Stimulated activated CD8-positive, alpha-beta memory T cell treated with anti-CD3 and anti-CD28 coated beads, Interleukin-7, amount 100 ng/mL, for 1 hour (primary cell): ENCODE measurements at places on chromosomes 4 and X.

DNA sequence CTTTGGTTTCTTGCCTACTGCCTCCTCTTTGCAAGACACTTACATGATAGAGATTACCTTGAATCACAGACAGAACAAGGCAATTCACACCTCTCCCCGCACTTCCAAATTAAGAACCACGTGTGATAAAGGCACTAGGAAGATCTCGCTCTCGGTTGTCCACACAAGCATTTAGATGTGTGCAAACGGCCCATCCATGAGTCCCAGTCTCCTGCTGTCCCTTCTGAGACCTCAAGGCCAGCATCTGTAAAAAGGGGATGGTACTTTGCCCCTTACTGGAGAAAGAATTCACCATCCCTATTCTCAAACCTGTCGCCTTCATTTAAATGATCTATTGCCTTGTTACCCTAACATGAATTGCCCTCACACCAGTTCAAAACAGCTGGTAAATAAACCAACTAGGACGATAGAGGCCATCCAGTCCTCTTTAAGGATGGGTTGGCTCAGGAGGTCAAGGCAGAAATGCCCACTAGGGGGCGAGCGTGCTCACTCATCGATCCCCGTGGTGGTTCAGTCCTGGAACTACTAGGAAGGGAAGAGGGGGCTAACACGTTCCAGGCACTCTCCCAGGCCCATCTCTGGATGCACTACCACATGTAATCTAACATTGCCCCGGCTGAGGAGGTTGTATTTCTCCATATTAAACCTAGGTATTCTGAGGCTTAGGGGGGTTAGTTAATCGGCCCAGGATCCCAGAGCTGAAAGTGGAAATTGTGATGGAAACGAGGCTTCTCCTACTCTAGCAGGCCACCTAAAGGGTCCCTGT, 95.8 kb downstream of the DHX15 start:
- no peak for DNase-seq

GRCh38 chr4:102817613-102818268, 9.6 kb downstream of the UBE2D3 start:
- DNase-seq = no peak

DNA sequence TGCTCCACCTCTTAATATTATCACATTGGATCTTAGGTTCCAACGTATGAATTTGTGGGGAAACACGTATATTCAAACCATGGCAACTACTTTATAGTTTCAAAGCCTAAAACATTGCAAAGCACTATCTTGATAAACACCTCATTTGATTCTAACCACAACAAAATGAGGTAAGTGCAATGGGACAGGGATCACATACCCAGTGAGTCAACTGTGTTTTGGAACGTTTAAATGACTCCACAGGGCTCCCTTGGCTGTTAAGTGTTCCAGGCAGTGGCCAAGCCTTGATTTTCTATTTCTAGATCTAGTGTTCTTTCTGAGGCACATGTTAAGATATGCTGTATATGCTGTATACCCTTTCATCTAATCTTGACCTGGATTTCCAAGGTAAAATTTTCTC, 54.5 kb upstream of the C1QTNF7 start:
- no peak for DNase-seq

- no peak for DNase-seq
Observed at GRCh38 chr4:128832243-128832625, 22.7 kb downstream of the JADE1 start.

DNA sequence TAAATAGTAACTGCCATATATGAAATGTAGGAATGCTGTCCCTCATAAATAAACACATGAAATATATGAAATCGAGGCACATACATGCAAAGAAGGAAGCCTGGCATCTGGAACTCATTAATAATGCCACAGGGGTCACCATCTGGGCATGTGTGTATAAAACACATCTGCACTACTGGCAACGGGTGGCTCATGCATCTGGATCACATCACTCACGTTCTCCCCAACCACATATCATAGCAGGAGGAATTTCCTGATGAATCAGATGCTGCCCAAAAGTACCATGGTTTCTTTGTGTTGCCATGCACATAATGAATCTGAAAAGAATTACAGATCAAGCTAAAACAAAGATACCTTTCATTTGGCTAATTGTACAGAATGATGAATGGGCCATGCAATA, 28.6 kb downstream of the RNF175 start:
- DNase-seq = no peak

- DNase-seq = no peak
Observed at GRCh38 chr4:139540632-139541031, 15.4 kb downstream of the SETD7 start.

GRCh38 chrX:121853762-121854613, 806.6 kb downstream of the GLUD2 start:
- DNase-seq = no peak

- no peak for DNase-seq
Observed at GRCh38 chrX:24298191-24298590, 15.7 kb downstream of the SUPT20HL2 start.

DNA sequence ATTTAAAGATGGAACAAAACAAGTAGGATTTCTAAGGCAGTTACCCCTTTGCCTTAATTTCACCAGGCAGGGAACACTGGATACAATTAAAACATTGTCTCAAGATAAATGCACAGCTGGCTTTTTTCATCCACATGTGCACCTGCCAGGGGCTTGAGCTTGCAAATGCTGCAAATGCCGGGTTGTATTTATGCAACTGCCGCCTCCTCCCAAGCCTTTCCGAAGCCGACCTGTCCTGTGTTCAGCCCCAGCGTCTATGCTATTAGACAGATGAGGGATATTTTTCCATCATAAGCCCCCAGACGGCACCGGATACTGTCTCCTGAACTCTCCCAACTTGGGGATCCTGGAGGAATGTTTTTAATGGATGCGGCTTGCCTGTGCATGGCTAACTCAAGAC, 251.6 kb downstream of the CRLF2 start:
- no peak for DNase-seq

DNA sequence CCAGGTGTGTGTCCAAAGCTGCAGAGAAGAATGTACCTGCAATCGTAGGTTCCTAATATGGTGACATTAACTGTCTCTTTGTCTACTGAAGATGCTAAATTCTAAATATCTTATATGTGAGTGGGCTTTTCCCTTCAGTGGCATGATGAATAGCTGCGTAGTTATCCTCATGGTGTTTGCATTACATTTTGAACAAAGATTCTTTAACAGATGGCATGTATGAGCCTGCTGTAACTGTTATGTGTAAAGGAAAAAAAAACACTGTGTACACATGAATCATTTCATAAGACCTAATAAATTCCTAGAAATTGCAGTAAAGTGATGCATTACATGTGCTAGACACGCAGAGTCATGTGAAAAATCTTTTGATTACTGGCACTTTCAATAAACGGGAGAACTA, 288.0 kb downstream of the SH2D1A start:
- DNase-seq = no peak

GRCh38 chr4:3709846-3710441, 56.2 kb upstream of the ADRA2C start:
- no peak for DNase-seq

DNA sequence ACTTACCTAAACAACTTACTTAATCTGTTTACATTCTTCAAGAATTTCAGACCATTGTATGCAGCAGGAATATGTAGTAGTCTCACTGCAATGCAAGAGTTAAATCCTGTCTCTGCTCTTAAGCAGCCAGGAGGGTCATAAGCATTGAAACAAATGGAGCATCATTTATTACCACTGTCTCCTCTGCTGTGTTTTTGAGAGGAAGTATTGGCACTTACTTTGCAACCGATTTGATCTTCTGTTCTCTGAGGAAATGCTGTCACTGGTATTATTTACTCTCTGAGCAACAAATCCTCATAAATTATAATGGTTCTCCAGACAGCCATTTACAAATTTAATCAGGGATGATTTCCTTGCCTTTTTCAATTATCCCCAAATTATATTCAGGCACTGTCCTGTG, 1367.1 kb downstream of the STIM2 start:
- no peak for DNase-seq

- no peak for DNase-seq
Observed at GRCh38 chr4:3407171-3407771, 34.5 kb upstream of the HGFAC start.

DNA sequence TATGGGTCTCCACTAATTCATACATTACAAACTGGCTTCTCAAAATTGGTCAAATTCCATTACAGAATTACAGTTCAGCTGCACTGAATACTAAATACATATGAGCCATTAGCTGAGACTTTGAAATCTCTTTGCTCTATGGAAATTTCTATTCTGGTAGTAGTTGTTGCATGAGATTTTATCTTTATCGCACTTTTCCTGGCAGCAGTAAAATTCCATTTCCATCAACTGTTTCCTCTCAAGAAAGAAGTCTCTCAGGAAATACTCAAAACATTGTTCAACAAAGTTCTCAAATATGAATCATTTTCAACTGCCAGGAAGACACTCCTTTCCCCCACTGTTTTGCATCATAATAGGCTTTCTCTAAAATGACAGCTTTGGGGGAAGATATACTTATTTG, 51.3 kb downstream of the ATP11C start:
- no peak for DNase-seq

- DNase-seq = no peak
Observed at GRCh38 chr4:1285790-1286553, 3.7 kb upstream of the MAEA start.

DNA sequence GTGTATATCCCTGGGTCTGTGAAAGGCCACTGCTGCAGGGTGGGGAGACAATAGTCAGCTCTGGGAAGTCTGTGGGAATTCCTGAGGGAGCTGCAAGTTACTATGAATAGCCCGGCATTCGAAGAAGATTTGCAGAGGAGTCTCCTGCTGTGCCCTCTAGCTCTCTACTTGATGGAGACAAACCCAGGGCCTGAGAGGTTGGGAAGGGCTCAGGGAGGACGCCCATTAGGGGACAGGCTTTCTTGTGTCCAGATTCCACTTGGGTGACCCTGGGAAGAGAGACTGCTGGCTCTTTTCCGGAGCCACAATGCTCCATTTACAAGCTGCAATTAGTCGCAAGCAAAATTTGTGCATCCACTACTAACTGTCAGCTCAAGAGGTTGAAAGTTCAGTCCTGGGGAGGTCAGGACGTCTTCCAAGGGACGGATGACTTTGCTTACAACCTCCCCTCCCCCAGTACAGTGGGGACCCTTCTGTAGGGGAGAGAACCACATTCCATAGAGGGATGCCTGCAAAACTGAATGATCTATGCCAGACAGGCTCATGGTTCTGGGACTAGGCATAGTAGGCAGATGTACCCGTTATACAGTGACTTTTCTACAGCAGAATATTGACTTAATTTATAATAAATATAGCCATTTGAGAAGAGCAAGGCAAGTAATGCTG, 48.2 kb upstream of the PHOX2B start:
- no peak for DNase-seq

GRCh38 chrX:41781500-41781899, 57.5 kb downstream of the GPR82 start:
- DNase-seq = no peak

- DNase-seq = no peak
Observed at GRCh38 chr4:93710101-93710846, 118.3 kb upstream of the ATOH1 start.

DNA sequence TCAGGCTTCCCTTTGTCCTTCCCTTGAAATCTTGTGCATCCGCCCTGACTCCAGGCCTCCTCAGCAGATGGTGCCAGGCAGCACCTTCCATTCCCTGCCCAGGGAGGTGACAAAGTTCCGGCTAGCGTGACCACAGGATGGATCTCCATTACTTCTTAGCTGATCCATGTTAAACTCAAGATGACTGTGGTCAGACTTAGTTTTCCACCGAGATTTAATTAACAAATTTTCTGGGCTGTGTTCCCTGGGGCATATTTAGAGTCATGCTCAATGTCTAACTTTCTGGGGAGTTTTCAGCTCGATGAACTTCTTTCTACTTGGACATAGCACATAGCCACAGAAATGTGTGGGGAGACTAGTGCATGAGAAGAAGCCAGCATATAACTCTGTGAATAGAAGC, 215.1 kb upstream of the SFRP2 start:
- no peak for DNase-seq

DNA sequence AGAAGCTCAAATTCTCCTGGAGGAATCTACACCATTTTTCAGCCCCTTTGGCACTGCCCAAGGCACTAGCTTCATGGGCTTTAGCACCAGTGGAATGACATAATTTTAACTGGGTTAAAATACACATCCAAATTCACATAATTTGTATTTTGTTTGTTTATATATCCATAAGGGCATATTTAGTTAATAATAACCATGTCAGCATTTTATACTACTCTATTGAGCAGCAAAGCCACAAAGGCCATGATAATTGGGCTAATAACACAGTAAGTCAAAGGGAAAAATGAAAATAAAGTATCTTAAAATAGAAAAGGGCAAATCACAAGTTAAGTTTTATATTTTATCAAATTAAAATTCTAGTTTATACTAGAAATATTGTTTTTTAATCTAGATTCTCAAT, 262.7 kb upstream of the TACR3 start:
- no peak for DNase-seq

GRCh38 chr4:83589279-83589678, 53.4 kb downstream of the GPAT3 start:
- DNase-seq = no peak

DNA sequence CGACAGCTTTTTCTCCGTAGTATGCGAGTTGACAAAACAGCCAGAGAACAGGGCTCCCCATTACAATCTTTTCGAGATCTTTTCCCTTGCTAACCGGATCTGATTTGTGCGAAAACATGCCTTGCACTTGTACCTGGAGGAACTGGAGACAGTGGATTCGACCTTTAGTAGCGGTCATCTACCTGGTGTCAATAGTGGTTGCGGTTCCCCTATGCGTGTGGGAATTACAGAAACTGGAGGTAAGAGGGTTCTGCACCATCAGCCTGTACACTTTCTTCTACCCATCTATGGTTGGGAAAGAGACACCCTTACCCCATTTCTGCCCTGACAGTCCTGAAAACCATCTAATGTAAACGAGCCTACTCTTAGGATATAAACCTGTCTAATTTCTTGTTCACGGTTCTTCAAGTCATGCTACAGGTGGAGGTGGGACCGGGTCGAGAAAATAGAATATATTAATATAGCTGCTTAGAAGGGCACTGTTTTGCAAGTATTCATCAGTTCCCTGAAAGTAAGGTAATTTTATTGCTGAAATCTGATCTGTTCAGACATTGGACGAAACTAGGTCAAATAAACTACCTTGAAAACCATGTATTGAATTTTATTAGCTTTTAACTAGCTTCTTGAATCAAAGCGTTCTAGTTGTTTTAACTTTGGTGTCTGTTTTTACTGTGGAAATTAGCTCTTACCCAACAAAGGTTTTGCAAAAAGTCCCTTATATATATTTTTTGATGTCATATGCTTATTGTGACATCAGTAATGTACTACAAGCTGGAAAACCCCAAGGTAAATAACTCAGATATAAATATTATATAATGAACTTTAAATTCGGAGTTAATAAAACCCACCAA, 869 bp downstream of the TMEM184C start:
- DNase-seq = no peak

GRCh38 chrX:133045986-133046385, 50.9 kb downstream of the USP26 start:
- no peak for DNase-seq

- DNase-seq = no peak
Observed at GRCh38 chr4:52755426-52755825, 4.2 kb upstream of the ERVMER34-1 start.

DNA sequence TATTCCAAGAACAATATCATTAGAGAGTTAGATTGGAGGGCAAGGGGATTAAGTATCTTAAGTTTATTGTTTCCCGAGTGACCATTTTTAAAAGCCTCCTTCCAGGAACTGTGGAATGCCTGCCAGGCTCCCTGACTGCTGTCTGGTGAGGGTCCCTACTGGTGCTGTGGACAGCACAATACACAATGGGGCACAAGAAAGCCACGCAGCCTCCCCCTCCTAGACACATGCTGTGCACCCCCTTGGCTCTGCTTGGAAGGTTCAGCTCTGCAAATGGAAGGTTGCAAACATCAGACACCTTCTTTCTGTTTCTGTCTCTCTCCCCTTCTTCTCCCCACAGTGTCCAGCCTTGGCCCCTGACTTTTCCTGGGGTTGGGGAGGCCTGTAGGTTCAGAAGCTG, 153.2 kb downstream of the SHROOM3 start:
- DNase-seq = no peak
